AG08395 (cell line): ENCODE measurements at places on chromosomes 6 and 20.
A peak's percentile ranks its signal among the peaks of the same experiment; 100 is the strongest.

GRCh38 chr6:156776470-156776839 lies 723 bp upstream of the ARID1B start:
- no peak for DNase-seq

DNA sequence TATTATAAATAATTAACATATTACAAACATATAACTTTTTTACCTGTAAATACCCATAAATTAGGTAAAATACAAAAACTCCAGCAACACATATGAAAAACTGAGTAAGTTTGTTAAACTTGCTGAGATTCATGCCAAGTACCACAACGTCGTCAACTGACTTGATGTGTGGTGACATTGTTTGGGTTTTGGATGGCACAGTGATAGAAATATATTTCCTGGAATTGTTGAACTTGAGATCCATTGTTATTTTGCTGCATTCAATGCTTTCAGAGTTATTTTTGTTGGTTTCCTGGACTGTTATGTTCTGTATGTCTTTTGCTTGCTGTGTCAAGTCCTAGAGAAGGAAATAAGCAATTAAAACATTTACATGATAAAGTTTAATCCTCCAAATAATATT lies 5.5 kb downstream of the SLC35B3 start:
- no peak for DNase-seq

GRCh38 chr6:72755752-72756151 lies 133.9 kb downstream of the KCNQ5 start:
- DNase-seq, result no peak

- no peak for DNase-seq
These were observed 34.0 kb downstream of the GNAS start for GRCh38 chr20:58886546-58886945.

- DNase-seq, result no peak
These were observed 2.9 kb downstream of the EGFL8 start for GRCh38 chr6:32167154-32167760.

- no peak for DNase-seq
These were observed 73.8 kb downstream of the EDN3 start for GRCh38 chr20:59374261-59374660.

DNA sequence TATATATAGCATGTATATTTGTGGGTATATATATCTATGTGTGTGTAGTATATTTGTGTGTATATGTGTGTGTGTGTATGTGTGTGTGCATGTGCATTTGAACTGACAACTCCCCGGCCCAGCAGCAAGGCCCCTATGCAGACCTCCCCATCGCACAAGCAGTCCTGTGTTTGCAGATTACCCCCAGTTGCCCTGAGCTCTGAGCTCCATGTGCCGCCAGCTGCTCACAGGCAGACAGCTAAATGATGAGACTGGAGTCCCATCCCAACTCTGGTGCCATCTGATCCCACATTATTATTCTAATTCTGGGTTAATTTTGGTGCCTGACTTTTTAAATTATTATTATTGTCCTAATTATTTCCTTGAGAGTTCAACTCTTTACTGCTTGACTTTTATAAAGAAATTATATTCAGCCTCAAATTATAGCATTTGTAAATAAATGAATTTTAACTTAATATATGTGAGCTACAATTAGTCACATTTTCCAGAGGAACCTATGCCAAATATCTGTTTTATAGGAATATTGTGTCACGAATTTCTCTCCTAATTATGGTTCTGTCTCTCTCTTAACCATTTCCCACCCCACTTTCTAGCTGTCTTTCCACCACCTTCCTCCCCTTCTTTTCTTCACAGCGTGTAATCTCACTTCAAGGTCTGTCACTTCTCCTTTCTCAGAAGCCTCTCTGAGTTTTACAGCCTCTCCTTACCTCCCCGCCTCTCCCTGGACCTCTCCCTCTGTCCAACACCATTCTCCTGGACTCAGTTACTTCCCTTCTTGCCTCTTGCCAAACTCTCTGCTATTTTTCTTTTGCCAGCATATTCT lies 90.6 kb upstream of the SYNDIG1 start:
- DNase-seq, result no peak

- peak; percentile 60 for DNase-seq
These were observed 44.1 kb downstream of the SNX9 start for GRCh38 chr6:157867155-157867559.

DNA sequence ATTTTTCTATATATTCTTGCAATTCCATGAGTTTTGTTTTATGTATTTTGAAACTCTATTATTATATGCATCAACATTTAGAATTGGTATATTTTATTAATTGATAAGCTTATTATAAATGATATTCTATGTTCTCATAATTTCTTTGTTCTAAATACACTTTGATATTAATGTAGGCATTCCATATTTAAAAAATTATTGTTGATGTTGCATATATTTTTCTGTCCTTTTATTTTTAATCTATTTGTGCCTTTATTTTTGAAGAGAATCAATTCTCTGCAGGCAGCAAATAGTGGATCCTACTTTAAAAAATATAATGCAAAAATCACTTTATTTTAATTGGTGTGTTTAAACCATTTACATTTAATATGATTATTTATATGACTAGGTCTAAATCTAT lies 29.6 kb downstream of the SIRPD start:
- no peak for DNase-seq

- DNase-seq, result no peak
These were observed 52.7 kb upstream of the PTGIS start for GRCh38 chr20:49620364-49621240.

DNA sequence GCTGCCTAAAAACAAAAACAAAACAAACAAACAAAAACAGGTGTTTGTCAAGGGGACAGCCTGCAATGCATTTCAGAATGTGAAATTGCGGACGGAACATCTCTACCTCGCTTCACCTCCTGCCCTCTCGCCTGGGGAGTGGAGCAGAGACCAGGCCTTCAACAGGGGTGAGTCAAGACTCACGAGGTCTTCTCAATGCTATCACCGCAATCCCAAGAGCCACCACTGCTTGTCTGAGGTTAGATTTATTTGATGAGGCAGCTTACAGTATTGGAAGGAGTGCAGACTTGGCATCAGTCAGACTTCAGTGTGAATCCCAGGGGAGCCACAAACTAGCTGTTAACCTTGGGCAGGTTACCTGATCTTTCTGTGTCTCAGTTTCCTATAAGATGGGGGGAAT lies 7.7 kb downstream of the GABRR1 start:
- no peak for DNase-seq

DNA sequence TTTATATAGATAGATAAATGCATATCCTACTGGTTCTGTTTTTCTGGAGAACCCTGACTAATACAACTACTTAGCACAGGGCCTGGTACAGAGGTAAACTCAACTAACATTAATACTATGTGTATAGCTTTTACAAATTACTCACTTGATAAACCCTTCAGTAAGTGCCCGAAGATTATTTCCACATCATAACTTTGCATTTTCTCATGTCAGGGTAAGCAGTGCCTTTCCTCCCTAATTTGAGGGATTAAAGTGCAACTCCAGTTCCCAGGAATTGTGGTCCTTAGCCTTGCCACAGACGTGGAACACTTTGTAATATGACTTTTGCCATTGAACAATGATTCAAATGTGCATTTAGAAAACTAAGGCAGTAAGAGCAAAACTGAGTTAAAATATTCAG lies 147.5 kb upstream of the SMLR1 start:
- DNase-seq, result peak; percentile 7

GRCh38 chr6:33812669-33813068 lies 8.9 kb upstream of the MLN start:
- peak; percentile 73 for DNase-seq

GRCh38 chr6:38118791-38119365 lies 299.4 kb downstream of the ZFAND3 start:
- DNase-seq, result no peak

DNA sequence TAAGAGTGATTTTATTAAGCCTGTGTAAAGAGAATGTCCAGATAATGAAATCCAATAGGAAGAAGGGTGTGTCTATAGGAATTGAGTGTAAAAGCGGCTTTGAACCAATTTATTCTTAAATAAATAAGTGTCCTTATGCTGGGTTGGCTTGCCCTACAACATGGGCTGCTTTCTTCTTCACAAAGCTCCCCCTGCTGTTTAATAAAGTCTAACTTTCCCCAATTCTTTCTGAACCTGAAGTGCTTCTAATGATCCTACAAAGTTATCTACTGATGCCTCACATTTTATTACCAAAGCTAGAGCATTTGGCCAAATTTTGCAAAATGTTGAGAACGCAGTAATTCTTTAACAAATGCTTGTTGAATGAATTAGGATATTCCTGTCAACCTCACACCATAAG lies 36.3 kb upstream of the SIRT5 start:
- DNase-seq, result peak; percentile 72

DNA sequence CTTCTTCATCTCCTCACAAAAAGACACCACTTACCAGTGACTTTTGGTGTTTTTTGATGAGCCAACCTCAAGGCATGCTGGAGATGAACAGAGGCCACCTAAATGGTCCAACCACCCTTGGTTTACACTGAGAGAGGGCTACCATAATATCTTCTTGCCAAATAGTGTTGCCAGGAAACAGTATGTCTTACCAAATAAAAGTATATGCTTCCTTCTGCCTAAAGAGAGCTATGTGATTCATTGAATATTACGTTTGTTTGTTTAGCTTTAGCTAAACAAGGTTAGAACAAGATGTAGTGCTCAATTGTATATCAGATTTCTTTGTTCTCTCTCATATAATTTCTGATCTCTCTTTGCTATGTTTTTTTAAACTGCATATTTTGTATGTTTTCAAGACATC lies 40.6 kb upstream of the BMP6 start:
- DNase-seq, result no peak

DNA sequence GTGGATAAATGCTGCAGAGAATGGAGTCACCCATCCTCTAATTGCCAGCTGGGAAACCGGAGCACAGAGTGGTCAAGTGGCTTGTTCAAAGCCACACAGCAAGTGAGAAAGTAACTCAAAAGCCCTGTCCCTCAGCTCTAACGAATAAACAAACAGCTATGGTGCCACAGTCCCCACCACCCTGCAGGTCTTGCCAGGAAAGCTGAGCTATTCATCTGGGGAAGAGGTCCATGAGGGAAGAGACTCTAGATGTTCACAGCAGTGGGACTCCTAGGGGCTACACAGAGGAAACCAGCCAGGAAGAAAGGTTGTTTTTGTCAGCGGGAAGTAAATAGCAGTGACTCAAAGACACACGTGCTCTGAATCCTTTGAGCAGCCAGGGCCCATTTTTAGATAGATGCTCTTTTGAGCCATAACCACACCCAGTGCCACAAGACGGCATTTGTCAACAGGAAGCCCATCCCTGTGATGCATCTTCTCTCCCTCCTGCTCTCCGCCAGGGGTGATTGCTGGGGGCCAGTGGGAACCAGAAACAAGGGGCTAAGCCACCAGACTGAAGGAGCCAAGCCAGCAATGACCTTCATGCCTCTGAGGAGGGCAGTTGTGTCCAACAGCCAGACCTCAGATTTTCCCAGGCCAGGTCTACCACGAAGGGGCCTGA lies 32.4 kb upstream of the TCP11 start:
- DNase-seq, result no peak

DNA sequence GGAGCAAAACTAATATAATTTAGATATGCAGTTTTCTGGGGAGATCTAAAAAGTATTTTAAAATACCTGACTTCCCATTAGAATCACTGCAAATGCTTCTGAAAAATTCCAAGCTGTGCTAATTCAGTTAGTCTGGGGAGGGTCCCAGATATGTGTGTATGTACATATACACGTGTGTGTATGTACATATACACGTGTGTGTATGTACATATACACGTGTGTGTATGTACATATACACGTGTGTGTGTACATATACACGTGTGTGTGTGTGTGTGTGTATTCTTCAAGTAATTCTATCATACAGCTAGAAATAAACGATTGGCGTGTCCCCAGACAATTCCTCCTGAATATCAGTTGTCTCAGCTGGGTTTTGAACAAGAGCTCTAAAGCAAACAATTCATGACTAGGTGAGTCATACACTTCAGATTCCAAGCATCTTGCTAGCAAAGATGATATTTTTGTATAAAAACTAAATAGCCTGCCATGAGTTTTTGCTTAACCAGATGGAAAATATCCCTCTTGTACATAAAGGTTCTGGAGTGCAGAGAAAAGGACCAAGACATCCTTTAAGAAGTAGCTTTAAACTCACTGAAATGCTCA lies 58.2 kb downstream of the SPACA1 start:
- no peak for DNase-seq

- no peak for DNase-seq
These were observed 105.4 kb upstream of the ESR1 start for GRCh38 chr6:151701911-151702562.

GRCh38 chr6:70549327-70549726 lies 17.4 kb upstream of the SDHAF4 start:
- DNase-seq, result no peak

GRCh38 chr20:53621482-53622246 lies 28.0 kb upstream of the ZNF217 start:
- DNase-seq, result peak; percentile 76

DNA sequence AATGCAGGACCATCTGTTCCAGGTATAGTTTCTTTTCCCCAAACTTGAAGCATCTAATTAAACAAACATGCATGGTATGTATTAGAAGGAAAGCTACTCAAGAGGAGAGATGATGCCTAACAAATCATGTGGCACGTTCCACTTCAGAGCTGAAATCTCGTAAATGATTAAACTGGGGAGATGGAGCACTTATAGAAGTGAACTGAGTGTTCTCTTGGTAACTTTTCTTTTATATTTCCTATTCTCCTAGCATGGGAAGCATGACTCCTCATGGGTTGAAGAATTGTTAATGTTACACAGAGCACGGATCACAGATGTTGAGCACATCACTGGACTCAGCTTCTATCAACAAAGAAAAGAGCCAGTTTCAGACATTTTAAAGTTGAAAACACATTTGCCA lies 61.1 kb downstream of the CCN2 start:
- no peak for DNase-seq

DNA sequence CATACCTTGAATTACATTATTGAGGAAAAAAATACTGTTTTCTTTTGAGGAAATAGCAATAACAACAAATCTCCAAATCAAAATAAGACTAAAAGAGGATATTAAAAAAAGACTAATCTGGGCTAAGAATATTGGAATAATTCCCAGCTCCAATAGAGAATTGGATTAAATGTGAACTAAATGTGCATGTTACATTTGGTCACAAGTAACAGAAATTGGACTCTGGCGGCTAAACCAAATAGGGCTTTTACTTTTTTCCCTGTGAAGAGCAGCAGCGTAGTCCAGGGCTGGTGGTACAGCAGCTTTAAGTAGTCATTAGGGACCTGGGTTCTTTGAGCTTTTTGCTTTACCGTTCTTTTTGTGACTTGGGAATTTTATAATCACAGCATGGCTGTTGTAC lies 71.9 kb downstream of the ELOVL2 start:
- DNase-seq, result no peak

GRCh38 chr6:91781946-91782345 lies 1195.1 kb upstream of the MAP3K7 start:
- DNase-seq, result no peak

GRCh38 chr6:145744619-145745018 lies 9.3 kb upstream of the EPM2A start:
- DNase-seq, result no peak

- no peak for DNase-seq
These were observed at the start of gene ADIG for GRCh38 chr20:38581013-38581412. ADIG (plus strand) TSS chr20:38581197; CDS start chr20:38581251, 54 bp downstream.
